M059J (cell line): ENCODE measurements at places on chromosomes 4 and X. TPM values are rescaled to one million over a fixed set of nuclear protein-coding genes. Genes with fewer than 3 reads are reported as not detected.

Gene CLDN2
- not detected in 2 replicates for total RNA-seq

Gene UGT8
- 0.10 and 0.39 TPM in 2 replicates for total RNA-seq

Gene HTR2C
- 0.76 and 0.84 TPM in 2 replicates for total RNA-seq

Gene NAT8L
- total RNA-seq = 0.05 TPM in 1 of 2 replicates, not detected in the other

Gene TRPC5OS
- not detected in 2 replicates for total RNA-seq

Gene NIPAL1
- 3.3 and 4.6 TPM in 2 replicates for total RNA-seq

Gene CTAG2
- 1.1 TPM in 1 of 2 replicates, not detected in the other for total RNA-seq

Gene HTRA3
- total RNA-seq = 0.81 and 3.2 TPM in 2 replicates

- DNase-seq = peak; percentile 95
Measured at GRCh38 chr4:17168571-17168970, 270.1 kb upstream of the LDB2 start.

- DNase-seq = peak; percentile 26
Measured at GRCh38 chrX:154013614-154014360, 5.9 kb downstream of the IRAK1 start.

DNA sequence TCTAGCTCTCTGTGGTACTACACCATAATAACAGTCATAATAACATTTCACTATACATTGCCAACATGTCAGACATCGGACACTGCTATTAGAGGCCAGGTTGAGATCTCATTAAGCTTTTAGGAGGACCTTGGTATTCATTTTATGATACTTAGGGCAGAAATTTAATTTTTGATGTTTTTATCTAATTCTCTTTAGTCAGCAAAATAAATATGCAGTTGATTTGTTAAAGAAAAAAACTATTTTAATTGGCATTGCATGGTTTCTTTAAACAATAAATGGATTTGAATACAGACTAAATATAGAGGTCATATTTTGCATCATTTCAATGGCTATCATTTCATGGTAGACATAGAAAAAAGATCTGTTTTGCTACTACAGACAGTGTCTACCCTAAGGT is 308.7 kb downstream of the PRDM5 start:
- no peak for DNase-seq

DNA sequence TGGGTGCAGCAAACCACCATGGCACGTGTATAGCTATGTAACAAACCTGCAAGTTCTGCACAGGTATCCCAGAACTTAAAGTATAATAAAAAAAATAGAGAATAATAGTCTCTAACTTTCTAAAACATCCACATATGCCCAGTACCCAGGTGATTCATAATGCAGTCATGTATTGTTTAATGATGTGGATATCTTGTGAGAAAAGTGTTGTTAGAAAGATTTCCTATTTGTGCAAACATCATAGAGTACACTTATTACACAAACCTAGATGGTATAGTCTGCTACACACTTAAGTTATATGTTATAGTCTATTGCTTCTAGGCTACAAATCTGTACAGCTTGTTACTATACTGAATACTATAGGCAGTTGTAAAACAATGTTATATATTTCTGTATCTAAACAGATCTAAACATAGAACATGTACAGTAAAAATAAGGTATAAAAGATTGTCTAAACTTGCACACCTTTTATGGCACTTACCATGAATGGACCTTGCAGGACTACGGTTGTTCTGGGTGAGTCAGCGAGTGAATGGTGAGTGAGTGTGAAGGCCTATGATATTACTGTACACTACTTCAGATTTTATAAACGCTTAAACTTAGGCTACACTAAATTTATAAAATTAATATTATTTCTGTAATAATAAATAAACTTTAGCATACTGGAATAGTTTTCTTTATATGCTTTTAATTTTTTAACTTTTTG is 232.2 kb upstream of the SLIT2 start:
- DNase-seq = peak; percentile 63

- DNase-seq = no peak
Measured at GRCh38 chr4:154604696-154605200, 7.7 kb downstream of the FGG start.

DNA sequence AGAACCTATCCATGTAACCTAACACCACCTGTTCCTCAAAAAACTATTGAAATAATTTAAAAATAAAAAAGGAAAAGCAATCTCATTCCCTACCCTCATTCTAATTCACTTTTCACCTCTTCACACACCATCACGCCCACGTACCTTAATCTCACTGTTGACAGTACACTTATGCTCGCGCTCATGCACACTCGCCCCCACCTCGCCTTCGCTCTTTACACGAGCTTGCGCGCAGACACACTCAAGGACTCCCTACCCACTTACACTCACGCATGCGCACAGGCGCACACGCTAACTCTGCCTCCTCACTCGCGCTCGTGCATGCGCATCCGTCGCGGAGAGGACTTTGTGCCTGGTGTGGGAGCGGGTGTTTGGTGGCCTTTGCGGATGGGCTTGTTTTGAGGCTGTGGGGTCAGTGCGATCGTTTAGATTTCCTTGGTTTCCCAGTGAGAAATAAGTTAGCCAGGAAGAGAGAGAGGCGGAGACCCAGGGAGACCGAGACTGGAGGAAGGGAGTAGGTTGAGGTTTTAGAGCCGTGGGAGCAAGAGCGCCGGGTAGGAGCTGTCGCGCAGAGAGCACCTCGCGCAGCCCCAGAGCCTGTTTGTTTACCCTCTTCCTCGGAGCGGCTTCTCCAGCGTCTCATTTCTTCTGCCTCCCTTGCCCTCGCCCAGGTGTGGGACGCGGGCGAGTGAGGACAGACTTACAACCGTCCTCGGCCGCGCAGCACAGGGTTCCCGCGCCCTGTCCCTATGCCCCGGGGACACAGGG is 8.1 kb upstream of the GSX2 start:
- DNase-seq = peak; percentile 68

DNA sequence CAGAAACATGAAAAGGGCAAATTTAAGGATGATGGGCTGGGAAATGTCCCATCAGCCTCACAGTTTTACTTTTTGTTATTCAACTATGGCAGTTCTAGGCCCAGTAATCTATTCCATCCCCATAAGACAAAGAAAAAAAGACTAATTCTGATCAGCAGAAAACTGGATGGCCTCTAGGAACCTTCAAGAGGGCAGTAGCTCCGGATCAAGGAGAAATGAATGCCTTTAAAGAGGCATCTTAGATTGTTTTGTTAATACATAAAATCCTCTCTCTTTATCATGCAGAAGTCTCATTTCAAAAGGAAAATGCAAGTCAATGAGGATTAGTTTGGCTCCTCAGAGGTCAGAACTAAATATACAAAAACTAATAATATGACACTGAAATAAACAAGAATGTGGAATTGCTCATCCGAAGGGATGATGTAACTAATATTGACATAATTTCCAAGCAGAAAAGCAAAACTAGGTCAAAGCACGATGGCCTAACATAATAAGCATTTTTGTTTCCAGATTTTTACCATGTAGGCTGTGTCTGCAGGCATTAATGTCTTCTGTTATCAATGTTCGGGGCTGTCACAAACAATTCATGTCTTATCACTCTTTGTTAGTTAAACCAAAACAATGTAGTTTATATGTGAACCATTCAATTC is 8.8 kb downstream of the MID1 start:
- DNase-seq = no peak

DNA sequence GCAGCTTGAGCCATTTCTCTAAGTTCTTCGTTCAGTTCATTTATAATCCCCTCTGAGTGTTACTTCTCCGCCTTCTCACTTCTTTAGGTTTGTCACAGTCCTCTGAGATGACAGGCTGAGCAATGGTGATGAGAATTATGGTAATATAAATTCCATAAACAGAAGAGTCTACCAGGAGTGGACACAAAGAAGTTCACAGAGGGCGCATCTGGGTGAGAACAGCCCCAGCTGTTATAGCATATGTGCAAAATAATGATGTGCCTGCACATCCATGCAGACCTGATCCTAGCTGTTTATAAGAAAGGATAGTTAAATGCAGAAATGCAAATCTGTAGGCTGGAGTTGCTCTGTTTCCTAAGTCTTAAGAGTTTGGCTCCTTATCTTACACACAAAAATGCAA is 377.5 kb downstream of the KCNIP4 start:
- no peak for DNase-seq

GRCh38 chr4:115844180-115844579 is 730.8 kb upstream of the NDST4 start:
- DNase-seq = peak; percentile 0

DNA sequence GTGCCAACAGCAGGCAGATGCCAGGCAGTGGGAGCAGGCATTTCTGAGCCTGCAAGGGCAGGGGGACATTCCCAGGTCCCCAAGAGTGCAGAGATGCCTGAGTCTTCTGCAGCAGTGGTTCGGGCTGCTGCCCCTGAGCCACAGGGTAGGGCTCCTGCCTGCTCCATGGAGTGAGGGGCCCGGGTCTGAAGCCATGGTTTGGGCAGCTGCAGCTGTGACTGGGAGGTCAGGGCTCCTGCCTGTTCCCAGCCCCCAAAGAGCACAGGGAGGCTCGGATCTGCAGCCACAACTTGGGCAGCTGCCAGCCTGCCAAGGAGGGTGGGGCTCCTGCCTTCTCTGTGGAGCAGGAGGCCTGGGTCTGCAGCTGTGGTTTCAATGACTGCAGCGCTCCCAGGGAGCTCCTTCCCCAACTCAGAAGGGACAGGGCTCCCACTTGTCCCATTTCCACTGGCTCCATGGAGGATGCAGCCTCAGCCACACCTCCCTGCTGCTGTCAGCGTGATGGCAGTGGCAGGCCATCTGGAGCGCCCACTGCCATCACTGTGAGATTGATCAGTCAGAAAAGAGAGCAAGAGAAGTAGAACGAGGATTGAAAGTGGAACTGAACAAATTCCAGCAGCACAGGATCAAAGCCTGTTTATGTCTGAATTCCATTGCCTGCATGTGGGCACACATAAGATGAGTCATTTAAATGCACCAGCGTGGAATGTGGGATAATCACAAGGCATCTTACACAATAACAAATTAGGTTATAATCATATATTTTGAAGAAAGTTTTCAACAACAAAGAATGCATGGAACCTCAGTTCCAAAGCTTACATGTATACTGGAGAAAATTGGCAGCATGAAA is 93.1 kb upstream of the CXorf51A start:
- peak; percentile 0 for DNase-seq

GRCh38 chrX:140933874-140934655 is 68.3 kb upstream of the SPANXB1 start:
- DNase-seq = no peak

DNA sequence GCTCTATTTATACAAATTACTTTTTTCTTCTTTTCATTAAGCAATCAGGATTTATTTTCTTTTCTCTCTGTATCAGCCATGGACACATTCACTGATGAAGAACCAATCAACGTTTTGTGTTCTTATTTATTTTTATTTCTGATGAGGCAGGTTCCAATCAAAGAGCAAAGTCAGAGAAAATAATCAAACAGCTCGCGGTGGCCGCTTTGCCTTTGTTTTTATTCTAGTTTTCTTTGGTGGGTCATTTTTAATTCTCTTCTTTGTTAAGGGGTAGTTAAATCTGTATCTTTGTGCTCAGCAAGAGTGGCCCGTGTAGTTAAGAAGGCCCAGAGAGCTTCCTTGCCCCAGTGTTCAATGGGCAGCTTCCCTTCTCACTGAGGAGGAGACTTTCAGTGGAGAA is 71.4 kb downstream of the FBXO8 start:
- no peak for DNase-seq

DNA sequence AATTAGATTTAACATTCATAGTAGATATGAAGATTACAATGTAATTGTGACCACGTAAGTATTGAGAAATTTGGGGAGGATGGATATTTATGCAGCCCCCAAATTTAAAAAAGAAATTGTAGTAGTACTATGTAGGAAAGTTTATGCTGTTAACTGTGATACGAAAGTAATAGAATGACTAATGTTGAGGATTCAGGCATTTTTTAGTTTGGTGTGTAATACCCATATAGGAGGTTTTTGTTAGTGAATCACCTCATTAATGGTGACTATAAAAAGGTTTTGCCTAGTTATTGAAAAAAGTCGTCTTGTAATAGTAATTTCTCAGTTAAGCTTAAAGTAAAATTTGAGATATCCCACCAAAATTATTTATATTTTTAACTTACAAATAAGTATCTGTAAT is 67.2 kb downstream of the SMARCAD1 start:
- peak; percentile 38 for DNase-seq

DNA sequence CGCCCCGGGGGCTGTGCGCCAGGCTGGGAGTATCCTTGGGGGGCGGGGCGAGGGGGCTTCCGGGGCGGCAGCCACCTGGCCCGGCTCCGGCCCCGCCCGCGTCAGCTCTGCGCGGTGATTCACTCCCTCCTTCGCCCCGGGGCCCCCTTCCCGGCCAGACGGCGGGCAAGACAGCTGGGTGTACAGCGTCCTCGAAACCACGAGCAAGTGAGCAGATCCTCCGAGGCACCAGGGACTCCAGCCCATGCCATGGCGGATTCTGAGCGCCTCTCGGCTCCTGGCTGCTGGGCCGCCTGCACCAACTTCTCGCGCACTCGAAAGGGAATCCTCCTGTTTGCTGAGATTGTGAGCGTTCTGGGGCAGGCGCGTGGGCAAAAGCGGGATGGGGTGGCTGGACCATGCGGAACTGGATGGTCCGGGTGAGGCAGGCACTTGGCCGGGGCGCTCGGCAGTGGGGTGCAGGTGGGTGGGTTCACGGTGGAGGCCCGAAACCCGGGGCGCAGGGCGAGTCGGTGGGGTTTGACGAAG is at the start of gene PLP2:
Gene PLP2 (plus strand): TSS at position 147 of the 528 bp plus-strand sequence. CDS start 103 bp downstream, at position 250.
- peak; percentile 80 for DNase-seq

GRCh38 chr4:27364509-27364908 is 503.9 kb downstream of the STIM2 start:
- DNase-seq = no peak

- DNase-seq = no peak
Measured at GRCh38 chr4:20554134-20554533, 146.1 kb upstream of the PACRGL start.

DNA sequence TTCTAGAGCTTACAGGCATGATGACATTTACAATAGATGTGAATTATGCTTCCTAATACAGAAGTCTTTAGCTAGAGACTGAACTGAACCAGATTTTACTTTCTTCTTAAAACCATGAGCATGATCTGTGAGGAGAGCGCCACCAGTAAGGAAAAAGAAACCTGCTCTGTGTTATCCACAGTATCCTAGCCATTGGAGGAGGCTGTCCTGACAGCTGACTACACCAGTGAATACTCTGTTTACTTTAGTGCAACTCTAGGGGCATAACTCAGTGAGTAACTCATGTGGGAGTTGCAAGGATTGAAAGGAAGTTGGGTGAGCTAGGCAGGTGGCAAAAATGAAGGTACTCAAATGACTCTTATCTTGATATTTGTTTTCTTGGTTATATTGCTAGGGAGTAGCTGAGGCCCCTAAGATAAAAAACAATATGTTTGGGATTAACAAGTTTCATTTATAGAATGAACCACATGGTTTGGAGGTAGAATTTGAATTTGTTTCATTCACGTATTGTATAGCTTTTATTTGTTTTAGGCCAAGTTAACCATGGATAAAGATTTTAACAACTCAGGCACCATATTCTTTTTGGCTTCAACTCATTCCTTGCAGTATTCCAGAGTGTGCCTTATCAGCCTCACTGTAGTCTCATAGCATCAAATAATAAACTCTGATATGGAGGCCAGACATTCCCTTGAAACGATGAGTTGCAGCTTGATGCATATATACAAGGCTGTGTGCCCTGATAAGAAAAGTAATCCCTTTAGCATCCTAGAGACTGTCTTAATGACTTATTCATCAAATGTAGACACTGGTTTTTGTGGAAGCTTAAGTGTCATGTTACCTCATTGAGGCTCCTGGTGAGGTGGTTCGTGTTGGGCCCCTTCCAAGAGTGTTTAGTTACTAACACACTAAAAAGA is 2.5 kb downstream of the BMP3 start:
- DNase-seq = no peak

GRCh38 chr4:30553706-30554105 is 166.5 kb upstream of the PCDH7 start:
- DNase-seq = no peak
